NCI-H1436 treated with DMSO at 0.1 percent for 48 hours (cell line): ENCODE measurements at places on chromosomes 11 and 22.

DNA sequence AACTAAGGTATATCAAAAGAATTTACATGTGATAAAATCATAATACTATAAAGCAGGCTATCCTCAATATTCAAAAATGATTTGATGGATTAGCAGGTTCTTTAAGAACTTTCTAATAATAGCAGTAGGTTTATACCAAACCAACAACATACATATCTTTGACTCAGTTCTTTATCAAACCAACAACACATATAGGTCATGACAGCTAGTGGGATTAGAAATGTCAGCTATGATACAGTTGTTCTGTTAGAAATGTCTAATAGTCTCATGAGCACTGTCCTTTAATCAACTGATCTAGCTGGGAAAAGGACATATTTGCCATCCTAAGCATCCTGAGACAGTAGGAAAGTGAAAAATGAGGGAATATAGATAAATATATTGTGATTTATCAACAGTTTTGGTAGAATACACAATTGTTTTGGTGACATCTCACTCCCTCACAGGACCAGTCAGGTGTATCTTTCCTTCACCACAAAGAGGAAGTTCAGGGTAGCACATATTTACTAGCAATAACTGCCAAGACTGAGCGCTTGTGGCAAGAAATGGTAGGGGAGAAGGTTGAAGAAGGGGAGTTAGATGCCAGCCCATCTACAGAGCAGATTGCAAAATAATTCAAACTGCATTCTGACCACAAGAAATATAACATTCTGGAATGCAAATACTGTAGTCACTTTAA lies 90.8 kb upstream of the APOA1 start:
- no peak for DNase-seq

DNA sequence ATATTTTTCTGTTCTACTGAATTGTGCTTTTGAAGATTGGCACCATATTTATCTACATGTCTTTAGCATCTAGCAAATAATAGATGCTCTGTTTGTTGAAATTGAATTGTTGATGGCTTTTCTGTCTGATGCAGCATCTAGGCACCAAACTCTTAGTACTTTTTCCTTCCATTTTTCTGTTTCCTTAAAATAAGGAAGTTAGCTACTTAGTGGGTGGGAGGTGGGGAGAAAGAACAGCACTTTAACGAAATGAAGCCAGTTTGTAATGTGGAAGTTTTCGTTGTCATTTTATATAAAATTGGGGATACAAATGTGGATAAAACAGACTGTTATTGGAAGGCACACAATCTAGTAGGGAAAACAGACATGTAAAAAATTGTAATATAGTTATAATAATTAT lies 76.6 kb downstream of the HIPK3 start:
- DNase-seq = no peak

- no peak for DNase-seq
These were observed 20.8 kb upstream of the DLAT start for GRCh38 chr11:112004389-112004788.

- DNase-seq = no peak
These were observed 59.8 kb upstream of the B3GAT1 start for GRCh38 chr11:134471716-134472455.

DNA sequence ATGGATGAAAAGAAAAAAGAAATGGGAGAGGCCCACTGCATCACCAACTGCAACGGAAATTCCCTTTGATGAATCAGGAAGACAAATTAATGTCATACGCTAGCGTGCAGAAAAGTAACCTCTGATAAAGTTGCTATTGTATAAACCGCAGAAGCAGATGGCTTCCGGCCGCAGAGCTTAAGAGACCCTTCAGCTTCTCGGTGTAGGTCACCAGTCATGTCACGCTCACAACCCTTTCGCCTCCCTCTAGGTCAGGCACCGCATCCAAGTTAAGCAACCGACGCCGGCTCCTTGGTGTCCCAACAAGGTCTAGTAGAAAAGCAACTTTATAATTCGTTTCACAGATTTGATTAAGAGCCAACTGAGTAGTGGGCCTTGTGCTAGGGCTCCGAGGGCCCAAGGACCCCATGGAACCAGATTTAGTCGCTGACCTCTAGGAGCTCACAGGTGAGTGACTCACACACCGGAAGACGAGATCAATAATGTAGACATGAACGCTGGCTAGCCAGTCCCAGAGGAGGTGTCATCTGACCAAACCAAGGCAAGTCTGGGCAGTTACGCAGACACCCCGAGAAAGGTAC lies 1.2 kb upstream of the ZFP91 start:
- no peak for DNase-seq

DNA sequence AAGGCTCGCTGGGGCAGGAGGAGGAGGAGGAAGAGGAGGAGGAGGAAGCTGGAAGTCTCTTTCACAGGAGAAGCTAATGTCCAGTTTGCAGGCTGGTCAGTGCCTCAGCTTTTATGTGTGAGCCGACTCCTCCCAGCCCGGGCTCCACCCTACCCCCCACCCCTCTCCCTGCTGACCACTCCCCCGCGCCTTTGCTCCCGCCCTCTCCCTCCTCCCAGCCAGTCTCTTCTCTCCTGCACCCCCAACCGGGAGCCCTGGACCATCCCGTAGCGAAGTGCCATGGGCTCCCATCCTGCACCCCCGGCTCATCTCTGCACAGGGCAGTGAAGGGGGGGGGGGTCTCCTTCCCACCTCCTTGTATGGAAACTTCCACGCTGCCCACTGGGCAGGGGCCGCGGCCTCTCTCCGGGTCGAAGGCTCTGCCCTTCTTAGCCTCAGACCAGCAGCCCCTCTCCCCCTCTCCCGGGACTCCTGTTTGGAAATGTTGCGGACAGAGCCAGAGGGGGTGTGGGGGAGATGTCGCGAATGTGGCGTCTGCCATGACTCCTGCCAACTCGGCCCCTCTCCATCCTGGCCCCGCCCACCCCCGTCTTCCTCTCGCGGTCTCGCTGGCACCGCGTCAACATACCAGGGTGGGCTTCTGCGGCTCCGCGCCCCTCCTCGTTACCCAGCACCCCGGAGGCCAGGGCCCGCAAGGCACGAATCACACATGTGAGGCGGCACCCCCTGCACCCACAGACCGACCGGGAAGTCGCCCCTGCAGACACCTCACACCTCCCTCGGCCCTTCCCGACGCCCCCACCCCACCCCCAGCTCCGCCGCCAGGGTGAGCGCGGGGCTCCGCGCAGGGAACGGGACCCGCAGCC lies 1.8 kb downstream of the IGF2 start:
- no peak for DNase-seq

DNA sequence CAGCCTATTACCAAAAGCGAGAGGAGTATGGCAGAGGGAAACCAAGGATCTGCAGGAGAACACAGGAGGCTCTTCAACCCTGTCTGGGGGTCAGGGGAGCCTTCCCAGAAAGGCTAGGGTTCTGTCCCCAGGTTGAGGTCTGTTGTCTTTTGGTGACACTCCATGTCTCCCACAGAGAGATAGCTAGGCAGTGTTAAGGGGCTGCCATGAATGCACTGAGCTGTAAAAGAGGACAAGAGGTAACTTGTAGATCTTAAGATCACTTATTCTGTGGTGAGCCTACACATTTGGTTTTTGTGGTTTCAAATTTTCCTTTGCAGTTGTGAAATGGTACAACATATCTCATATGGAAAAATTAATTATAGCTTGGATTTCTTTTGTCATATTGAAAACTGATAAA lies 6.0 kb upstream of the ACER3 start:
- DNase-seq = no peak

DNA sequence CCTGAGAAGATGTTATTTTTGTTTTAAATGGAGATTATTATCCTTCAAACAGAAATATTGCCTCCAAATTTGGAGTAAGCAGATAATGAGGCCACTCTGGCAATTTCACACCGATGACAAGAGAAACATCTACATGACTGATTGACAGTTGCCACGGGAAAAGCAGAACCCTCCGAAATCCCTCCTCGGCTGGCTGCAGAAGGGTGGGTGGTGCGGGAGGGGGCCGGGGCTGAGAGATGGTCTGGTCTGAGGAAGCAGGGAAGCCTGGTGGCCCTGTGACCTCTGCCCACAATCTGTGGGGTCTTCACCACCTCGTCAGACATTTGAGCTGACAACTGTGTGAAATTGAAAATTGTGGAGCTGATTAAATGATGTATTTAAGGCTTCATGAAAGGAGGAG lies 503.2 kb downstream of the MN1 start:
- DNase-seq = no peak

GRCh38 chr11:76935042-76935441 lies 74.3 kb downstream of the ACER3 start:
- no peak for DNase-seq

DNA sequence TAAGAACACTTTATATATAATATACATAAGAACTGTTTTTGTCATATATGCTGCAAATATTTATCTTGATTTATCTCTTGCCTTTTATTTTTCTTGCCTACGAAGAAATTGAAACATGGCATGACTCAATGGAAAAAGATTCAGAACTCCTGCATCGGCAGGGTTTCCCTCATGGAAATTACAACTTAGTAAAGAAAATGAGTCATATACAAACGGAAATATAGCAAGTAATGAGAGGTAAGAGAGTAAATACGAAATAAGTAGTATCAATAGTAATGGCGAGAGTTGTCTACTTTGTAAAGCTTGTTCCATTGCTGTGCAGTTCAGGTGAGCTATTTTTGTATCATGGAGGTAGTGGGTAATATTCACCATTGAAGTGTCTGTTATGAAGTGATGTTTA lies 350.4 kb downstream of the DDX10 start:
- DNase-seq = no peak

GRCh38 chr22:47437110-47437509 lies 674.7 kb downstream of the TBC1D22A start:
- no peak for DNase-seq
